GM23338 (cell line): ENCODE measurements at places on chromosomes 7 and 10. TPM values are rescaled to one million over a fixed set of nuclear protein-coding genes. Genes with fewer than 3 reads are reported as not detected.

The GBF1 gene
- 6.5 and 7.5 TPM in 2 replicates for polyA plus RNA-seq

- no peak for DNase-seq
These were observed 23.3 kb upstream of the GFRA1 start for GRCh38 chr10:116296291-116296721.

DNA sequence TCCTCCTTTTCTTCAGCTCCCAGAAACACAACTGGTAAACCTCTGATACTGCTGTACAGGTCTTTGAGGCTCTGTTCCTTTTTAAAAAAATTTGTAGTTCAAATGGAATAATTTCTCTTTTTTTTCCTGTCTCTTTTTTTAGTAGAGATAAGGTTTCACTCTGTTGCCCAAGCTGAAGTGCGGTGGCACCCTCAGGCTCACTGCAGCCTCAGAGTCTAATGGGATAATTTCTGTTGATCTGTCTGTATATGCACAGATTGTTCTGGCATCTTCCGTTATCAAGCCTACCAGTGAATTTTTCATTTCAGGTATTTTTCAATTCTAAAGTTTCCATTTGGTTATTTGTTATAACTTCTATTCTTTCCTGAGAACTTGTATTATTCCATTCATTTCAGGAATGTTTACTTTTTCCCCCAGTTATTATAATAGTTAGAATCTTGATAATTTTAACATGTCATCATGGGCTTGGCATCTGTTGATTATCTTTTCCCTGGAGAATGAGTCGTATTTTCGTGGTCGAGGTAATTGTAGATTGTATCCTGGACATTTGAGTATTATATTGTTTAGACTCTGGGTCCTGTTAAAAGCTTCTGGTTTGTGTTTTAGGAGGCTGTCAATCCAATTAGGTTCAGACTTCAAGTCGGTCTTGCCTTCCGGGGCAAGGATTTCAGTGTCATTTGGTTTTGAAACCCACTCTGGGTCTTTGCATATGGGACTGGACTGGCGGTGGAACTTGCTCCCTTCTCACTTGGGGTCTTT is 24.5 kb downstream of the CRCP start:
- DNase-seq = no peak

DNA sequence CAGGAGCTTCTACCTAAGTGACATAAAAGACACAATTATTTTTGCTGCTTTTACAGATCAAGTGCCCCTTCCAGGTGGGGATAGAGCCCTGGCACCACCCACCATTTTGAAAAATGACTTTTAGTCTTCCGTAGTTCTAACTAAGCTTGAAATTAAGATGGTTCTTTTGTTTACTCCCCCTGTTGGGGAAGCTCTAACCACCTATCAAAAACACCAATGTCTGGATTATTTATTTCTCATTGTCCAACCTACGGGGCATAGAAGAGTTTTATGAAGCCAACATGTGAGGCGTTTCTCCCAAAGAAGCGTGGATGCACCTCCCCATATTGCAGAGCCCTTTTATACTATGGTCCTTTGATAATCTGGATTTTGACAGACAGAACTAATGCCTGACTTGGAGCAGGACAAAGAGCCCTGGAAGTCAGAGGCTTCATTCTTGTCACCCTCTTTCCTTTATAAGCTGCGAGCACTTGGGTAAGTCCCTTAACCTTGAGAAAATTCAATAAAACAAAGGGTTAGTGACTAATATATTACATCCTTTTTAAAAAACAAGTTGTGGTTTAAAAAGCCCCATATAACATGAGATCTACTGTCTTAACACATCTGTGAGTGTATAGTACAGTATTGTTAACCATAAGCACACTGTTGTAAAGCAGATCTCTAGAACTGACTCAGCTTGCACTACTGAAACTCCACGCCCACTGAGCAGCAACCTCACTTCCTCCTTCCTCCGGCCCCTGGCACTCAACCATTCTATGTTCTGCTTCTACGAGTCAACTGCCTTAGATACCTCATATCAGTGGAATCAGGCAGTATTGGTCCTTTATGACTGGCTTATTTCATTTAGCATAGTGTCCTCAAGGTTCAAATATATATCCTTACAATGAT is 67.5 kb downstream of the ATXN7L1 start:
- DNase-seq = no peak

The CFAP70 gene
- 0.24 and 0.87 TPM in 2 replicates for polyA plus RNA-seq

DNA sequence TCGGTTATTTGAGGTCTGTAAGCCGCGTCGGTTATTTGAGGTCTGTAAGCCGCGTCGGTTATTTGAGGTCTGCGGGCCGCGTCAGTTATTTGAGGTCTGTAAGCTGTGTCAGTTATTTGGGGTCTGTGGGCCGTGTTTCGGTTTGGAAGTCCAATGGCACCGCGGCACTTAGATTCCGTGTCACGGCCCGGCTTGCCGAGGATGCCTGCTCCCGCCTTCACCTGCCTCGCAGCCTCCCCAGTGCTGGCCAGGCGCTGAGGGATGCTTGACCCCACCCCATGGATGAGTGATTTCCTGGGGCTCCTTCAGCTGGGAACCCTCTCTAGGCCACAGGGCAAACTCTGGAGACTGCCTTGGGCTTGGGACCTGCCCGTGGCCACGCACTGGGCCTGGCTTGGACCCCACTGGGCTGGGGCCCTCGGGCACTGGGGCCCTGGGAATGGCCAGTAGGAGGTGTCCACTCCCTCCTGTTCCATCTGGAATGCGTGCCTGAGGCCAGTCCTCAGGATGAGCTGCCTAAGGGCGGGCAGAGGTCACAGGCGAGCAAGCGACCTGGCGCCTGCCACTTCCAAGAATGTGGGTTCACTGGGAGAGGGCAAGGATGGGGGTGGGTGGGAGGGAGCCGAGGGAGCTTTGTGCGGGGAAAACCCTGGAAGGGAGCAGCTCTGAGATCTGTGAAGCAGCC is 25.6 kb downstream of the ADGRA1 start:
- no peak for DNase-seq

GRCh38 chr7:151010037-151010306 is 14.3 kb downstream of the ATG9B start:
- no peak for DNase-seq

DNA sequence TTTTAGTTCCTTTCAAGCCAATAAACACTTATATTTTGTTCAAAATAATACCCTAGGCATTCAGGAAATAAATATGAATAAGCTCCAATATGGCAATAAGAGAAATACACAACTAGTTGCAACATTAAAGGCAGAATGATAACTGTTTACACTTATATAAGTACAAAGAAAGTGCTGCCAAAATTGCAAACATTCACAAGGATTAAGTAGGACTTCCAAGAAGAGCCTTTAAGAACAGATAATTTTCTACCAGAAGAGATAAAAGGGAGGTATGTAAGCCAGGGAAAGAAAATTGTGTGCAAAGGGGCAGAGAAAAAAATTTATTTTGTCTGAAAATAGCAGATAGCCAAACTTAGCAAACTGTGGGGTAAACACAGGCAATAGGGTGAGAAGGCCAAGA is 83.8 kb downstream of the CTNNA3 start:
- DNase-seq = no peak

GRCh38 chr10:4141471-4141870 is 356.5 kb upstream of the KLF6 start:
- peak; percentile 27 for DNase-seq

GRCh38 chr10:122450353-122450990 is 4.0 kb upstream of the ARMS2 start:
- DNase-seq = no peak

The GIMAP4 gene
- polyA plus RNA-seq = 0.19 TPM in 1 of 2 replicates, not detected in the other

The FAM25C gene
- polyA plus RNA-seq = not detected in 2 replicates

DNA sequence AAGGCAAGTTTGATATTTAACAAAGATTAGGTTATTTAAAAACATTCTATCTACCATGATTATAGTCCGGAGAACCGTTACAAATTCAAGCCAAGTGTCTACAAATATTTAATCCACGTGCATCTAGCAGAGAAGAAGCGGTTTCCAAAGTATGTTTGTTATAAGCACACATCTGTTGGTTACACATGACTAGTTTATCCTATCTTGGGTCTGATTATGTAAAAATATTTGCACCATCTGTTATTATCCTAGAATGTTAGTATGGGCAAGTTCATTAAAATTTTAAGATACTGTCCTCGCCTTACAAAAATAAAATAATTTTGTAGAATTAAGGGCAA is 289.2 kb upstream of the VSTM2A start:
- no peak for DNase-seq

The ENTPD1 gene
- 2.5 and 3.6 TPM in 2 replicates for polyA plus RNA-seq

DNA sequence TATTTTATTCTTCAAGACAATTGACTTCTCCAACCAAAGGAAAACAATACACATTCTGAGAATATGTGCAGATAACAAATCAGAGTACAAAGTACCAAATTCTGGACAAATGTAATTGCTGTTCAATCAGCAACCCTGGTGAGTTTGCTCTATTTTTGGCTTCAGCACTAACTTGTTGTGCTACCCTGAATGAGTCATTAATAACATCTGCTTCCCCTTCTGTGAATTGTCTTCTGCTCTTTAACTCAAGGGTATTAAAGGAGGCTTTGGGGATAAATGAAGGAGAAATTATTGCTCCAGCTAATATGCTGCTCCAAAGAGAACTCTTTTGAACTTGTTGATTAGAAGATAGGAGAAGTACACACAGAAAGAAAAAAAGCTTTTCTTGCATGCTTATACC is 459.3 kb downstream of the HTR7 start:
- no peak for DNase-seq

DNA sequence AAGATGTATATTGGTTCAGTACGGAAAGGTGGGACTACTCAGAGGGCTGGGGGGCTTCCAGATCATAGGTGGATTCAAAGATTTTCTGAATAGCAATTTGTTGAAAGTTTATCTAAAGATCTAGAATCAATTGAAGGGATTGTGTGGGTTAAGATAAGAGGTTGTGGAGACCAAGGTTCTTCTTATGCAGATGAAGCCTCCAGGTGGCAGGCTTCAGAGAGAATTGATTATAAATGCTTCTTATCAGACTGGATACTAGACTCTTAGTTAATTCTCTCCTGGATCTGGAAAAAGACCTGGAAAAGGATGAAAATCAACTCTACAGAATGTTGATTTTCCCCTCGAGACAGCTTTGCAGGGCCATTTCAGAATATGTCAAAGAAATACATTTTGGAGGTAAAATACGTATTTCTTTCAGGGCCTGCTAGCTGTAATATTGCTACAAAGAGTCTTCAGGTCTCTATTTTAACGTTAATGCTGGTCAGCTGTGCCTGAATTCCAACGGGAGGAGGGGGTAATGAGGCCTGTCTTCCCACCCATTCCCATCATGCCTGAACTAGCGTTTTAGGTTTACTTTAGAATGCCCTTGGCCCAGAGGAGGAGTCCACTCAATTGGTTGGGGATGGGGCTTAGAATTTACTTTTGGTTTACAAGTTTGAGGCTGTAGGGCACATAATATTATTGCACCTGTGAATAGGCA is 12.8 kb upstream of the GPR15LG start:
- peak; percentile 68 for DNase-seq

GRCh38 chr10:128885573-128886555 is 581.2 kb upstream of the MGMT start:
- DNase-seq = no peak

The EPHB4 gene
- polyA plus RNA-seq = 22.6 and 23.3 TPM in 2 replicates

The CALML5 gene
- 0.26 and 0.40 TPM in 2 replicates for polyA plus RNA-seq

DNA sequence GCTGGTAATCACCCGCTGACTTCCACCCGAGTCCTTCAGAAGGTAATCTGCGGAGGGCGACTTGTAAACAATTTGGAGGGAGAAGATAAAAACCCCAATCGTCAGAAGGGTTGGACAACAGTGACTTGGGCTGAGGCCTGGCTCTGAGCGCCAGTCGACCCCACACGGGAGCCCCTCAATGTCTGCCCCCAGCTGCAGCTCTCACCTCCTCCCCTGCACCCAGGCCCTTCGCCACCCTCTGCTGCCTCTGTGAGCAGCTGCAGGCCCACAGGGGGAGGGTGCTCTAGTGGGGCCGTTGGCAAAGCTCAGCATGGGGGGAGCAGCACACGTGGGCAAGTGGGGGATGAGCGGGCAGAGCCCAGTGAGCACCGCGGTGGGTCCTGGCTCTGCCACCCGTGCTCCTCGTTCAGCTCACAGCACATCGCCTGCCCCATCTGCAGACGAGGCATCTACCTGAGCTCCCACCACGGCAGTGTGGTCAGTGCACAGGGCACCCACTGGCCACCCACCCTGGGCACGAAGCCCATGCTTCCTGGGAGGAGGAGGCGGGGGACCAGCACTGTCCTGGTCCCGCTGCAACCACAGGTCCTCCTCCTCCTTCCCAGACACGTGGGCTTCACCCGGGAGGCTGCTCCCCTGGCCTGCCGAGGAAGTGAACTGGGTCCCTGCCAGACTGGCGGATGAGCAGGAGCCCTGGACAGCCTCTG is 280.5 kb downstream of the ELFN1 start:
- no peak for DNase-seq

GRCh38 chr7:133060004-133060403 is 21.9 kb downstream of the CHCHD3 start:
- no peak for DNase-seq

The WDR86 gene
- 7.1 and 9.1 TPM in 2 replicates for polyA plus RNA-seq

DNA sequence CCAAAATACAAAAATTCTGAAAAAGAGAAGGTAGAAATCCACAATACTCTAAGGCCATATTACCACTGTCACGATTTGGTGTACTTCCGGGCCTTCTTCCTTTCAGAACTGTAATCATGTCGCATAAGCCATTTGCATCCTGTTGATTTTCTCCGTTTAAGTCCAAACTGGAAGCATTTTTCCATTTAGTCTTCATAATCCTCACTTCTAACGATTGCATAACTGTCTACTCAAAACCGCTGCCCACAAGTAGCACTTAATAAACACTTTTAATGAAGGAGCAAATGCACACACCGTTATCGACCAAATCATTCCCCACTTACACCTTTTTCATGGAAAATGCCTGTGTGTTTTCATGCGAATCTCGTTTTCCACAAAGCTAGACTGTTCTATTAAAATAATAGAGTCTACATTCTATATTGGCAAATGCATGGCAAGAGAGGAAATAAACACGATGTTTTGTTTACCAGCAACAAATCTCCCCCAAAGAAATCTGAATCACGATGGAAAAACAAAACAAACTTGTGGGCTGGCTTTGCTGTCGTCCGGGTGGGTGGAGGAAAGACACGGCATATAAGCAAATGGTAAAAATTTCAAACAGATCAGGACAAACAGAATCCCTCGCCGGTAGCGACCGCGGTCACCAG is 1.0 kb downstream of the ATE1 start:
- peak; percentile 10 for DNase-seq

DNA sequence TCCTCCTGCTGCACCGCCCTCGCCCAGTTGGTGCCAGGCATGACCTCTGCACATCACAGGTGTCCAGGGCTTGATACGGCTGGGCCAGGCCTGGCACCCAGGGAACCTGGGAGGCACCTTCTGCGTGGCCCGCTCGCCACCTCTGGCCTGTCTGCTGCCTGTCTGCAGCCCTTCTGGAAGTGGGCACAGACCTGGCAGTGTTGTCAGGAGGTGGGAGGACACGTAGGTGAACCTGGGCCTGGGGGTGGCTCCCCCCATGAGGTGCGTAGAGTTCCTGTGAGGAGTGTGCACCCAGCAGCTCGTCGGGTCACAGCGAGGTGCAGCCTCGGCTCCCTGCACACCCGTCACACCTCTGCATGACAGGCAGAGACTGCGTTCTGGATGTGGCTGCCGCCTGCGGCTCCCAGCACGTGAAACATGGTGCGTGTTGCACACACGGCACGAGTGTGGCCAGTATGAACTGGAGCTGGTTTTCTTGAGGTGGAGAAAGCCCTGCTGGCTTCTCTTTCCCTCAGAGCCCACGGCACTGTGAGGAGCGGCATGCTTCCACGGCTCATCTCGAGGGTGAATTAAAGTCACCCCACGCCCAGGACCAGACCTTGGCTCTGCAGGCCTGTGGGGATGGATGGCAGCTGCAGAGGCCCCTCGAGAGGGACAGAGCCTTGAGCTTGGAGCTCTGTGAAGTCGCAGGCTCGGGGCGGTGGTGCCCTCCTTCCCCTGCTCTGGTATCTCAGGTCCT is 24.8 kb downstream of the INPP5A start:
- DNase-seq = no peak
